ENCODE measurements at places on chromosomes 4 and X. TPM values are rescaled to one million over a fixed set of nuclear protein-coding genes. Genes with fewer than 3 reads are reported as not detected.
A peak's percentile ranks its signal among the peaks of the same experiment; 100 is the strongest.

- no peak for DNase-seq
Measured at GRCh38 chrX:120499301-120500072, 30.4 kb upstream of the LAMP2 start.

Gene ZCCHC12
- total RNA-seq, result 0.16 TPM

- DNase-seq, result peak; percentile 74
Measured at GRCh38 chrX:39874202-39874816, 223.4 kb downstream of the BCOR start.

- no peak for DNase-seq
Measured at GRCh38 chr4:143178923-143179322, 5.8 kb upstream of the USP38 start.

- no peak for DNase-seq
Measured at GRCh38 chrX:69109706-69110105, 55.5 kb downstream of the PJA1 start.

Gene OTUD4
- 54.5 TPM for total RNA-seq

- no peak for DNase-seq
Measured at GRCh38 chr4:155599085-155599484, 67.6 kb upstream of the GUCY1A1 start.

DNA sequence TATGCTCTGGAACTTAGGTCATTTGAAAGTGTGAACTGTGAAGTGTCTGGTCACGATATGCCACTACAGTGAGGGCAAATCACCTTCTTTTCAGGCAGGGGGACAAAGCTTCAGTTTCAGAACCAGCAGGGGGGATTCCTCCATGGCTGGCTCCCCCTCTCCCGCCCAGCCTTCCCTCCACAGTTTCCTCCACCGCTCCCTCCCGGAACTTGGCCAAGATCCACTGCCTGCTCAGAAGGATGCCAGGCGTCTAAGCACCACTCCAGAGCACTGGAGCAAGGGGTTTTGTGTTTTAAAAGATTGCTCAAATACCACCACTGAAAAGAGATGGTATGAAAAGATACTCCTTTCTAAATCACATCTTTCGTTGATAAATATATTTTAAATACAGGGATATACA, 126.9 kb downstream of the ELOVL6 start:
- no peak for DNase-seq

DNA sequence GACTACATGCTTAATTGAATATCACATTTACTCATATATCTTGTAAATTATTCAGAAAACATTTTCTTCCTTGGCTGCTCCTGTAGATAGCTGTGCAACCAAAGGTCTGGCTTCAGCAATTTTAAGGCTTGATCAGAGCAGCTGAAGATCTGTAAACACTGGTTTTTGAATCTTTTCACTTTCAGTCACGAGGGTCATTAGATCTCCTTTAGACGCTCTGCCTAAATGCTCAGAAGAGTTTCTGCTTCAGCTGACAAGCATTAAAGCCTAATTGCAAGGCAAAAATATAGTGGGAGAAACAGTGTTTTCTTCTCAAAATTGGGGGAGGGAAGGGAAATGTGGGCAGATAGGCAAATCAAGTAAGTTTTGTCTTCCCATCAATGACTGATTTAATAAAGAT, 25.7 kb downstream of the TRPC5 start:
- DNase-seq, result no peak

Gene HSD17B13
- total RNA-seq, result not detected

- DNase-seq, result no peak
Measured at GRCh38 chr4:25743971-25744370, 88.3 kb downstream of the SLC34A2 start.
